Muscle of leg (tissue), 16 donors: ENCODE measurements at places on chromosomes 11 and 22. TPM values are rescaled to one million over a fixed set of nuclear protein-coding genes. Genes with fewer than 3 reads are reported as not detected.
A peak's percentile ranks its signal among the peaks of the same experiment; 100 is the strongest.

The GRIK4 gene
- 0.09 TPM for total RNA-seq

GRCh38 chr11:64661614-64662013 lies 61.4 kb downstream of the NRXN2 start:
- H3K27ac ChIP-seq = peak overlapping the region; percentile 89
- no peak for DNase-seq
- H3K4me1 ChIP-seq = peaks cover 31% of the 10 kb centered on the region
- no peaks in the 10 kb centered on the region for H3K36me3 ChIP-seq

GRCh38 chr11:44944181-44944852 lies 6.4 kb downstream of the TP53I11 start:
- H3K4me1 ChIP-seq = peaks cover 89% of the 10 kb centered on the region
- H3K27me3 ChIP-seq = peaks cover 5% of the 10 kb centered on the region
- H3K36me3 ChIP-seq = no peaks in the 10 kb centered on the region
- H3K4me3 ChIP-seq = no peak overlapping the region
- DNase-seq = no peak
- no peak overlapping the region for H3K27ac ChIP-seq

DNA sequence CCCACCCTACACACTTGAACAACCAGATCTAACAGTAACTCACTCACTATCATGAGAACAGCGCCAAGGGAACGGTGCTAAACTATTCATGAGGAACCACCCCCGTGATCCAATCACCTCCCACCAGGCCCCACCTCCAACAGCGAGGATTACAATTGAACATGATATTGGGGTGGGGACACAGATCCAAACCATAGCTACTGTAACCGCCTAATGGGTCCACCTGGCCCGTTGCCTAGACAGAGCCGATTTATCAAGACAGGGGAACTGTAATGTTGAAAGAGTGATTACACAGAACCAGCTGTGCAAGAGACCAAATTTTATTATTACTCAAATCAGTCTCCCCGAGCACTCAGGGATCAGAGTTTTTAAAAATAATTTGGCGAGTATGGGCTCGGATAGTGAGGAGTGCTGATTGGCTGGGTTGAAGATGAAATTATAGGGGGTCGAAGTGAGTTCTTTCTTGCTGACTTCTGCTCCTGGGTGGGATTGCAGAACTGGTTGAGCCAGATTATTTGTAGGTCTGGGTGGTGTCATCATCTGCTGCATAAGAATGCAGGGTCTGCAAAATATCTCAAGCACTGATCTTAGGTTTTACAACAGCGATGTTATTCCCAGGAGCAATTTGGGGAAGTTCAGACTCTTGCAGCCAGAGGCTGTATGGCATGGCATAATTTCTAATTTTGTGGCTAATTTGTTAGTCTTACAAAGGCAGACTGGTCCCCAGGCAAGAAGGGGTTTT lies 17.9 kb upstream of the ZC3H12C start:
- peaks cover 7% of the 10 kb centered on the region for H3K4me1 ChIP-seq
- H3K36me3 ChIP-seq = no peaks in the 10 kb centered on the region
- H3K27ac ChIP-seq = no peak overlapping the region
- DNase-seq = no peak

- H3K36me3 ChIP-seq = no peaks in the 10 kb centered on the region
- no peak overlapping the region for H3K27ac ChIP-seq
- no peak overlapping the region for H3K4me3 ChIP-seq
- H3K27me3 ChIP-seq = no peaks in the 10 kb centered on the region
- H3K4me1 ChIP-seq = no peaks in the 10 kb centered on the region
Observed at GRCh38 chr11:2328021-2328420, 26.2 kb downstream of the TSPAN32 start.

- H3K4me1 ChIP-seq = peaks cover 18% of the 10 kb centered on the region
- H3K27me3 ChIP-seq = peaks cover 5% of the 10 kb centered on the region
- no peak for DNase-seq
- no peaks in the 10 kb centered on the region for H3K36me3 ChIP-seq
Observed at GRCh38 chr11:119483881-119484371, 61.0 kb upstream of the THY1 start.
